ENCODE measurements at places on chromosomes 13 and 19. TPM values are rescaled to one million over a fixed set of nuclear protein-coding genes. Genes with fewer than 3 reads are reported as not detected.
A peak's percentile ranks its signal among the peaks of the same experiment; 100 is the strongest.

Gene PCSK4
- total RNA-seq: 15.1 TPM

Gene GAS6
- total RNA-seq: 18.0 TPM

Gene ZSCAN4
- total RNA-seq: not detected

Gene FCER2
- not detected for total RNA-seq

Gene TDRD12
- total RNA-seq: 2.8 TPM

Gene CEACAM20
- total RNA-seq: not detected

Gene GDF15
- total RNA-seq: 15.7 TPM

Gene AMER2
- total RNA-seq: 0.62 TPM

Gene PODNL1
- total RNA-seq: not detected

DNA sequence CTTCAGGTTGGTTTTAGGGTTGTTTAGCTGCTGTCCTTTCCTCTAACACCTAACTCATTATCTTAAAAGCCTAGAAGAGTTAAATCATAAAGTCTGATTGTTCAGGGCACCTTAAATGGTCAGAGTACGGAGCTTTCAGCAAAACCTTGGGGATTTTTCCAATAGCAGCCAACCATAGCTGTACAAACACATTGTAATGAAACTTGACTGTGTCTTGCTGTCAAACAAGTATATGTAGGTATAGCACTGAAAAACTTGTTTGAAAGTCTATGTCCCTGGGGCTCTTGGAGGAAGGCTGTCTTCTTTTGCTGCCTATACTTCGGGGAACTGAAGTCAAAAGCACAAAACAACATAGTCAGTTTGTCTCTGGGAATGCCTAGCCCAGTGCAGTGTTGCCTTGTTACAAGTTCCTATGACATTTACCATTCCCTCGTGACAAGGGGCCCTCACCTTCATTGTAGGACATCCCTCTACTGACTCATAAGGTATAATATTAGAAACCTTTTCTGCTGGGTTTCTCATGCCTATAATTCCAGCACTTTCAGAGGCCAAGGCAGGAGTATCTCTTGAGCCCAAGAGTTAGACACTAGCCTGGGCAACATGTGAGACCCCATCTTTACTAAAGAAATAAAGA, 474.5 kb upstream of the NBEA start:
- no peak overlapping the region for H3K27ac ChIP-seq
- H3K4me1 ChIP-seq: no peaks in the 10 kb centered on the region
- no peak for DNase-seq
- no peaks in the 10 kb centered on the region for H3K36me3 ChIP-seq
- no peaks in the 10 kb centered on the region for H3K27me3 ChIP-seq
- H3K4me3 ChIP-seq: no peak overlapping the region

DNA sequence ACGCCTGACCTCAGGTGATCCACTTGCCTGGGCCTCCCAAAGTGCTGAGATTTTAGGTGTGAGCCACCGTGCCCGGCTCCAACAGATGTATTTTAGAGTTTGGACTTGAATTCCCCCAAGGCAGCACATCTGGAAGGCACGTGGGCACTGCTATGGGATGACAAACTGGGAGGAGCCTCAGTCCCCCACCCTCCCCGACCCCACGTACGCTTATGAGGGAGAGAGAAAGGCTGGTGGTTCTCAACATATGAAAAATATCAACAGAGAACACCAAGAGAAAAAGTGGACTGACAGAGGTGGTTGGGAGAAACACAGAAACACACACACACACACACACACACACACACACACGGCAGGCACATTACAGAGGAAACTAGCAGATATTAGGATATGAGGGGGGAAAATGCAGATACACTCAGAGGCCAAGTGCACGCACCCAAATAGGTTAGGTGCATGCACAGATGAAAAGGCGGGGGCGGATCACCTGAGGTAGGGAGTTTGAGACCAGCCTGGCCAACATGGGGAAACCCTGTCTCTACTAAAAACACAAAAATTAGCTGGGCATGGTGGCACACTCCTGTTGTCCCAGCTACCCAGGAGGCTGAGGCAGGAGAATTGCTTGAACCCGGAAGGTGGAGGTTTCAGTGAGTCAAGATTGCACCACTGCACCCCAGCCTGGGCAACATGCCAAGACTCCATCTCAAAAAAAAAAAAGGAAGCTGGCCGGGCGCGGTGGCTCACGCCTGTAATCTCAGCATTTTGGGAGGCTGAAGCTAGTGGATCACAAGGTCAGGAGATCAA, 3.2 kb downstream of the STX10 start:
- no peak for DNase-seq
- no peaks in the 10 kb centered on the region for H3K27me3 ChIP-seq
- no peak overlapping the region for H3K4me3 ChIP-seq
- no peaks in the 10 kb centered on the region for H3K4me1 ChIP-seq
- H3K36me3 ChIP-seq: no peaks in the 10 kb centered on the region

- H3K4me1 ChIP-seq: peaks cover 7% of the 10 kb centered on the region
- no peak for DNase-seq
- no peaks in the 10 kb centered on the region for H3K36me3 ChIP-seq
- H3K27ac ChIP-seq: no peak overlapping the region
Measured at GRCh38 chr13:33096886-33097605, 80.8 kb downstream of the KL start.

DNA sequence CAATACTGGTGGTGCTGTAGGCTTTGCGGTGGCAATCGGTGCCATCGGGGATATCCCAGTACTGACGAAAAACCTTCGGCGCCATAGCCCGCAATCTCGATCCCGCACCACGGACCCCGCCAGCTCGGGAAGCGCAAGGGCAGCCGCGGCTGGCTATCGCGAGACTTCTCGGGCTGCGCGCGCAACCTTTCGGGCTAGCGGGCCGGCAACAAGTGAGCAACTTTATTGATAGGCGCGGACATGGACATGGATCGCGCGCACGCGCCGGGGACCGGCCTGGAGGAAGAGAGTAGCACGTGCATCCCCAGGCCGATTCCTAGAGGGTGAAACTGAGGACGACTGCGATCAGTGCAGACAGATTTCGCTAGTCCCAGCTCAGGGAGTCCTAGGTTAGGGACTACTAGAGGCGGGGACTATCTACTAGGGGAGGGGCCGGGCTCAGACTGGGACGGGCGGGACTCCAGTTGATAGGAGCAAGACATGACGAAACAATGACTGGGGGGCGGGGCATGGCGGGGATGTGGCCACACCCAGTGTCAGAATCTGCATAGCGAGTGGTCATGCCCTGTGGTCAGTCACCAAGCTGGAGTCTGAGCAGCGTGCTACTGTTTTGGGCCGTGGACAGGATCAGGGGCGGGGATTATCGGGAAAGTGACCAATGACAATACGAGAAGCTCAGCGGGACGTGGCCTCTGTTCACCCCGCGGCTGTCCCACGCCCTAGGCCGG, at the start of gene NDUFA11:
Gene NDUFA11, minus strand, starts transcription at position 167 of the 728 bp plus-strand sequence. Its CDS starts 82 bp downstream, at position 85.
- peak within 1 kb of the TSS; percentile 95 for H3K27ac ChIP-seq
- DNase-seq: peak; percentile 97
- no peaks in the 10 kb centered on the region for H3K27me3 ChIP-seq
- no peaks in the 10 kb centered on the region for H3K36me3 ChIP-seq
- H3K4me3 ChIP-seq: peak within 1 kb of the TSS; percentile 91

GRCh38 chr19:55467236-55468053, 2.9 kb upstream of the C19orf85 start:
- no peak overlapping the region for H3K27ac ChIP-seq
- peaks cover 12% of the 10 kb centered on the region for H3K4me1 ChIP-seq
- H3K4me3 ChIP-seq: no peak overlapping the region

GRCh38 chr19:2555422-2556220, 79.7 kb downstream of the GADD45B start:
- no peak overlapping the region for H3K27ac ChIP-seq
- DNase-seq: no peak
- no peaks in the 10 kb centered on the region for H3K4me1 ChIP-seq

GRCh38 chr19:11377237-11377636, 2.8 kb downstream of the SWSAP1 start:
- H3K4me1 ChIP-seq: peaks cover 14% of the 10 kb centered on the region
- H3K27ac ChIP-seq: no peak overlapping the region
- H3K36me3 ChIP-seq: no peaks in the 10 kb centered on the region

DNA sequence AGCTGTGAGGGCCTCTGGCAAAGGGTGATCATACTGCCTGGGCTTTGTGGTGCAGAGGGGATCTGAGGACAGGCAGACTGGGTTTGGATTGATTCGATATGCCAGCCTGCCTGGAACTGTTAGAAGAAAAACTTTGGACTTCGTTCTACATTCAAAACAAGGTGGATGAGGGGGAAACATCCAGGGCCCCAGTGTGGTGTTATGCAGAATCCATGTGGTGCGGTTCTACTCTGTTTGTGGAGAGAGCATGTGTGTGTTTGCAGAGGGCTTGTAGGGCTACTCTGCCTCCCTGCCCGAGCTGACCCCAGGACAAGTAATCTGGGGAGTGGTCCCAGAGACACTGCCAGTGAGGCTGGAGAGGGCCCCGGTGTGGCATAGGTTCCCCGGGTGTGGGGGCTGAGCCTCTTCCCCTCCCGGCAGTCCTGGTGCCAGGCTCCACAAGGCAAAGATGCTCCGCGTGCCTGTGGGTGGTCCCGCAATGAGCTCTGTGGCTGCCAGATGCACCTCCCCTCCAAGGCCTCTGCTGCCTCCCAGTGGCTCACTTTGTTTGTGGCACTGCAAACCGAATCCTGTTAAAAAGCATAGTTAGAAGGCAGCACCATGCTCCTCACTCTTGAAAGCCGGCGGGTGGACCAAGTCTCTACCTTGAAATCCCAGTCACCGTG, 22.3 kb upstream of the TFDP1 start:
- peak; percentile 93 for DNase-seq
- no peak overlapping the region for H3K27ac ChIP-seq
- H3K27me3 ChIP-seq: no peaks in the 10 kb centered on the region

DNA sequence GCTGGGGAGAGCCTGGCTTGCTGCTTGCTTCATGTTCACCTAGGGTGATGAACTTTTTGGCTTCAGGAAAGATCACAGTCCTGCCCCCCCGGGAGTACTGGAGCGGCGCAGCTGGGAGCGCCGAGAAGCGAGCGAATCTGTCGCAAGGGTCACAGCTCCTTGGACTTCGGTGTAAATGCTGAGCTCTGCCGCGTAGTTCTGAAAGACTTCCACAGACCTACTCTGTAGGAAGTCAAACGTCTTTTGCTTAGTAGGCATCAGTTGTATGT, 2.7 kb downstream of the ING1 start:
- H3K27me3 ChIP-seq: no peaks in the 10 kb centered on the region
- no peak overlapping the region for H3K27ac ChIP-seq
- H3K4me3 ChIP-seq: peak overlapping the region; percentile 89
- DNase-seq: no peak
- H3K36me3 ChIP-seq: no peaks in the 10 kb centered on the region
- peaks cover 18% of the 10 kb centered on the region for H3K4me1 ChIP-seq

GRCh38 chr19:29389495-29389894, 136.3 kb upstream of the VSTM2B start:
- no peaks in the 10 kb centered on the region for H3K27me3 ChIP-seq
- no peak for DNase-seq
- no peak overlapping the region for H3K4me3 ChIP-seq
- H3K27ac ChIP-seq: no peak overlapping the region
- H3K4me1 ChIP-seq: peaks cover 14% of the 10 kb centered on the region

GRCh38 chr19:1457892-1458291, 8.0 kb downstream of the APC2 start:
- H3K27me3 ChIP-seq: no peaks in the 10 kb centered on the region
- H3K4me3 ChIP-seq: no peak overlapping the region
- no peak for DNase-seq
- no peaks in the 10 kb centered on the region for H3K36me3 ChIP-seq
- no peaks in the 10 kb centered on the region for H3K4me1 ChIP-seq
- H3K27ac ChIP-seq: no peak overlapping the region

GRCh38 chr13:36981156-36981743, 17.9 kb downstream of the ALG5 start:
- no peaks in the 10 kb centered on the region for H3K4me1 ChIP-seq
- peak; percentile 56 for DNase-seq
- H3K27me3 ChIP-seq: no peaks in the 10 kb centered on the region
- H3K4me3 ChIP-seq: no peak overlapping the region
- H3K27ac ChIP-seq: no peak overlapping the region

DNA sequence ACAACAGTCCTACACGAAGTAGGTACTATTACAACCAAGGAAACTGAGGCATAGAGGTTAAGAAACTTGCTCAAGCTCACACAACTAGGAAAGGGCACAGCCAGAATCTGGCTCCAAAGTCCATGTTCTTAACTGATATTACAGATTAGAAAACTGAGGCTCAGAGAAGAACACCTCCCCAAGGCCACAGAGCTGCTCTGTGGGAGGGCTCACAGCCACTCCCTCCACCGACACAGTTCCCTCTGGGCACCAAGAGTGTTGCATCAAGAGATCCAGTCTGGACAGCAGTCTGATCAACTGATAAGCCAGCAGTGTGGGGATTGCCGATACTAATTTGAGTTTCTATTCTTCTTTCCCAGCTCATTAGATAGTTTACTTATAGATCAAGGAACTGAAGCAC, 29.5 kb downstream of the SLC15A1 start:
- no peak for DNase-seq
- H3K4me1 ChIP-seq: no peaks in the 10 kb centered on the region
- H3K27ac ChIP-seq: no peak overlapping the region
- no peaks in the 10 kb centered on the region for H3K36me3 ChIP-seq
- H3K27me3 ChIP-seq: no peaks in the 10 kb centered on the region
- no peak overlapping the region for H3K4me3 ChIP-seq

DNA sequence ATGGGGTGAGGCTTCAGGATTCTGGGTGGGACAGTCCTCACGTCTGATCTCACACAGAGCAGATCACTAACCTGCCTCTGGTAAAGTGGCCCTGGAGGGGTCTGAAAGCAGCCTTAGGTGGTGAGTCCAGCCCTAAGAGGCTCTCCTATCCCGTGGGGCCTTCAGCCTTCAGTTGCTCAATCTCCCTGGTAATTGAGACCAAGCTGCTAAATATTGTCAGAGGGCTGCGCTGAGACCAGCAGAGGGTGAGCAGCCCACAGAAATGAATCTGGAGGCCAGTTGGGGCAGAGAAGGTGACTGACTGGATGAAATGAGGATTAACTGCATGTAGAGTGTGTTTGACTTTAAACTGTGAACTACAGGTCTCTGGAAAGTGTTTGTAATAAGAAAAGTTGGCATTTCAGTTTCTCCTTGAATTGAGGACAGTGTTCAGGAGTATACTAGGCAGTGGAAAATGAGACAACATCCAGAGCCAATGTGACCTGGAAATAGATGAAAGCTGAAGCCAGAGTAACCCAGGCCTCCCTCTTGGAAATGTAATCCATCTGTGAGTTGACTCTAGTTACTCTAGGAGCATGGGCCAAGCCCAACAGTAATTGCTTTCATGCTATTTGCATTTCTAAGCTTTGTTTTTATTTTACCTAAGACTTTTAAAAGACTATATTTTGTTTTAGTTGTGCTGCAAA, 14.3 kb upstream of the HSPH1 start:
- H3K36me3 ChIP-seq: no peaks in the 10 kb centered on the region
- H3K27me3 ChIP-seq: no peaks in the 10 kb centered on the region
- H3K4me1 ChIP-seq: no peaks in the 10 kb centered on the region

DNA sequence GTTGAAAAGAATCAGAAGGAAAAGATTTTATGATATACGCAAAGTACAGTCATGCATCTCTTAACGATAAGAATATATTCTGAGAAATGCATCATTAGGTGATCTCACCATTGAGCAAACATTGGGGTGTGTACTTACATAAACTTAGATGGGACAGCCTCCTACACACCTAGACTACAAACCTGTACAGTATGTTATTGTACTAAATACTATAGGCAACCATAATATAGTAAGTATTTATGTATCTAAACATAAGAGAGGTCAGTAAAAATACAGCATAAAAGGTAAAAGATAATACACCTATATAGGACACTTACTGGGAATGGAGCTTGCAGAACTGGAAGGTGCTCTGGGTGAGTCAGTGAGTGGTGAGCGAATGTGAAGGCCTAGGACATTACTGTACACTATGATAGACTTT, 254.6 kb downstream of the SPRY2 start:
- H3K4me1 ChIP-seq: peaks cover 12% of the 10 kb centered on the region
- no peak overlapping the region for H3K27ac ChIP-seq
- no peak for DNase-seq
- H3K4me3 ChIP-seq: no peak overlapping the region
- no peaks in the 10 kb centered on the region for H3K27me3 ChIP-seq

Data from GM23338 (cell line).